RKO (cell line): ENCODE measurements at places on chromosomes 4 and X.

DNA sequence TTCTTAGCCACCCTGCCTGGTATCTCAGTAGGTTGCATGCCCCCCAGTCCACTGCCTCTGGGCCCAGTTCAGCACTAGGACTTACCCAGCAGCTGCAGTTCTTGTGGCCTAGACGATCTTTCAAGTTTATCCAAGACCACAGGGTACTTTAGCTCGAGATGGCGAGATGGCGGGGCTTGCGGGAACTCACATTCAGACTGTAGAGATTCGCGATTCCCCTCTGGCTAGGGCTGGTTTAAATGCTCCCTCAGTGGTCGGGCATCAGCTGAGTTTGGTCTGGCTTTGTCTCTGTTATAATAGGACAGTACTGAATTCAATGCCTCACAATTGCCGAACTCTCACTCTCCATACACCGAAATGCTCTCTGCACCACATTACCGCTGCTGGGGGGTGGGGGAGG, 18.4 kb upstream of the RFC1 start:
- no peak for DNase-seq

GRCh38 chrX:10189317-10190268, 32.8 kb downstream of the CLCN4 start:
- peak; percentile 42 for DNase-seq

- DNase-seq: peak; percentile 24
These were observed 243.9 kb upstream of the FAT4 start for GRCh38 chr4:125070861-125071260.

- no peak for DNase-seq
These were observed 107.1 kb upstream of the SORBS2 start for GRCh38 chr4:185919107-185919506.

DNA sequence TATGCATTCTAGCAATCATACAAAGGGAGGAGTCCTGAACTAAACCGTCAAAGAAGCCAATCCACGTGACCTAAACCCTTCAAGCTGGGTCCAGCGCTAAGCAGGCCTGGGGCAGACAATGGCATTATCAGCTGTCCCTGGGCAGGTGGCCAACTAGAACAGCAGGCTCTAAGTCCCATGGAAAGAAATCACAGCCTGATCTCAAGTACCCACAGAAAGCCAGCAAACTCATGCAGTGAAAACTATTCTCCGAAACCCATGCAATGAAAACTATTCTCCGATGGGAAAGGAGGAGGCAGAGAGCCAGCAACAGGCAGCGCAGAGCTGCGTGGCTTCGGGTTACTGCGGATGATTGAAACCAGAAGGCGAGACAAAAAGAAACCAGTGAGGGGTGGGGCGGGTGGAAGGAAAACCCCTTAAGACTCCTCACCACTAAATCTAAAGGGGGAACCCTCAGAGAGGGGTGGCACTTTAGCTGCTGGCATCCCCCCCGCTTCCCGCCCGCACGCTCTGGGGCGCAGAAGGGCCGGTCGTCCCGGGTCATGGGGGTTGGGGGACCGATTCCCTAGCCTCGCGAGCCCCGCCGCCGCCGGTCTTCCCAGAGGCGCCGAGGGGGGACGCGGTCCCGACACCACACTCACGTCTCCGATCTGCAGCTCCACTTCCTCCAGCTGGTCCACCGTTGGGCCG, 567 bp downstream of the C4orf46 start:
- peak; percentile 85 for DNase-seq

GRCh38 chr4:41990365-41991111, at the start of gene SLC30A9:
Gene SLC30A9 (plus strand): TSS chr4:41990530. CDS start chr4:41990652, 122 bp downstream.
- DNase-seq: peak; percentile 96

- DNase-seq: peak; percentile 41
These were observed 2498.1 kb downstream of the PCDH7 start for GRCh38 chr4:33218238-33218637.

- no peak for DNase-seq
These were observed 4.2 kb downstream of the PDGFRA start for GRCh38 chr4:54233277-54233696.

DNA sequence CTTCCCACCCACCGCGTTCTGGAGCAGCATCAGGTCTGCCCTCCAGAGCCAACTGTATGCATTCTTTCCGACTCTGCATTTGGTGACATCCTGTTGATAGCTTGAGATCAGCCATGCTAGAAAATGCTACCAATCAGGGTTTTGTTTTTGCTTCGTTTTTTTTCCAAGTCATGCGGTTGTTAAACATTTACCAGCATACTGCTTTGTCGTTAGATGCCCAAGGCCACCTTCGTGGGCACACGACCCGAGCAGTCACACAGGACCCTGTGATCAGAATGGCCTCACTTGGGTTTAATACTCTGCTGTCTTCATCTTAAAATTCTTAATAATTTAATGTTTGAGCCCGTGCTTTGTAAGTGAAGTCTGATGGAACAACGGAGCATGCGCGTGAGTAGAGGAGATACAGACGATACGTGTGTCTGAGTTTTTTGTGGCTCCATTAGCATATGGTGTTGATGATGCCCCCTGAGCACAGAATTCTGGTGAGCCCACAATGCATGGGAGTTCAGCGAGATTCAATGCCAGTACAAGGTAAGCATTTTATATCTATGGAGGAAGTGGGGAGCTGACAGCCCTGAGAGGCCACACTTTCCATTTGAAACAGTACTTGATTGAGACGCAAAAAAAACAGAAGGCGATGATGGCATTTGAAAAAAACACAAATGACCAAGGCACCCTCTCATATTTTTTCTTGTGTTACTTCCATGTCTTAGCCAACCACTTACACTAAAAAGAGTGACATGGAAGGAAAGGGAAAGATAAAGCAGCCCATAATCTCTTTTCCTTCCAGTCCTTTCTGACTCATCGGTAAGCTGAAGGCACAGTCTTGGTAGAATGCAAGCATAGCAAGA, 323.6 kb downstream of the BCOR start:
- no peak for DNase-seq

GRCh38 chr4:153901220-153901619, 112.3 kb upstream of the SFRP2 start:
- no peak for DNase-seq

GRCh38 chrX:22690116-22690515, 309.6 kb upstream of the DDX53 start:
- no peak for DNase-seq
